ENCODE measurements at places on chromosomes 11 and 22.
A peak's percentile ranks its signal among the peaks of the same experiment; 100 is the strongest.

- no peak for DNase-seq
Observed at GRCh38 chr22:30491381-30491780, 14.1 kb downstream of the SEC14L4 start.

DNA sequence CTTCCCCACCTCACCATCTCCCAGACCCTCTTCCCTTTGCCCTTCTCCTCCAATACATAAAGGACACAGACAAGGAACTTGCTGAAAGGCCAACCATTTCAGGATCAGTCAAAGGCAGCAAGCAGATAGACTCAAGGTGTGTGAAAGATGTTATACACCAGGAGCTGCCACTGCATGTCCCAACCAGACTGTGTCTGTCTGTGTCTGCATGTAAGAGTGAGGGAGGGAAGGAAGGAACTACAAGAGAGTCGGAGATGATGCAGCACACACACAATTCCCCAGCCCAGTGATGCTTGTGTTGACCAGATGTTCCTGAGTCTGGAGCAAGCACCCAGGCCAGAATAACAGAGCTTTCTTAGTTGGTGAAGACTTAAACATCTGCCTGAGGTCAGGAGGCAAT is 58.2 kb downstream of the TIMP3 start:
- DNase-seq, result no peak

GRCh38 chr22:40215266-40215665 is 37.5 kb downstream of the TNRC6B start:
- peak; percentile 74 for DNase-seq

- no peak for DNase-seq
Observed at GRCh38 chr11:12226093-12226492, 115.7 kb downstream of the MICAL2 start.

GRCh38 chr11:13924801-13925327 is 37.7 kb upstream of the SPON1 start:
- no peak for DNase-seq

GRCh38 chr11:9573775-9574621 is 528 bp downstream of the WEE1 start:
- DNase-seq, result peak; percentile 78

Measured in Right ventricle myocardium inferior (tissue), 1 donor.